ENCODE measurements at places on chromosomes 2 and 18.

GRCh38 chr2:202695166-202695565, 60.4 kb downstream of the FAM117B start:
- no peak for DNase-seq

DNA sequence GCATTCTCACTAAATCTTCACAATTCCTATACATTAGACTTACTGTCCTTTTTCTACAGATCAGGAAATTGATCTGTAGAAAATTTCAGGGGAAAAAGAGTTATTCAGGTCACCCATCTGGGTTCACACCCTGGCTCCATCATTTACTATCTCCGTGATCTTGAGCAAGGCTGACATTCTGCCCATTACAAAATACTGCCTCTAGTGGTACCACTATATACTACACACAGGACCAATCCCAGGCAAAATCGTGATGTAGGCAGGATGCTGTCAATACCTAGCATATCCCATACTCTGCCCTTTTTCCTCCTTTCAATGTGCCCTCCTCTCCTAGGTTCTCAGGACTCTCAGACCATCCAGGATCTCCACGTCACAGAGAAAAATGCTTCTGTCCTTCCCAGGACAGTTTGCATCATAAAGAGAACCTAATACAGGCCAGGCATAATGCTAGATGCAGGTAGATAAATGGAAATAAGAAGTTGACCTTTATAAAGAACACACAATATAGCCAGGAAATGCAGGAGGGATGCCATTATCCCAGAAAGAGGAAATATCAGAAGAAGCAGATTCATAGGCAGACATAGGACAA, 101.9 kb downstream of the CDH20 start:
- DNase-seq: no peak

DNA sequence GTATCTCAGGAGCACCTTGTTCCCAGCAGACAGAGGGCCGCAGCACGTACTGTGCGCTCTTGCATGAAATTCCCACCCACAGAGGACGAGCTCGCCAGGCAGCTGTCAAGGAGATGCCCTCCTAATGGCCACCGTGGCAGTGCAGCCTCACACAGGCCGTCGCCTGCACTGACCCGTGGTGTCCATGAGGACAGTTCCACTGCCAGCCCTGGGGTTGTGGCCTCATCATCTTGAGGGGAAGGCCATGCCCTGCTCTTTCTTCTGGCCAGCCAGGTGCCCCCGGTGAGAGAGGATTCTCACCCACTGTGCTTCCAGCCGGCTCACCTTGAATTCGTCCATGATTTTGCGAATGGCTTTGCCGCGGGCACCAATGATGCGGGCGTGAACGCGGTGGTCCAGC, 42.0 kb downstream of the ANO7 start:
- DNase-seq: no peak

GRCh38 chr2:15606481-15607441, 15.1 kb downstream of the DDX1 start:
- DNase-seq: no peak

DNA sequence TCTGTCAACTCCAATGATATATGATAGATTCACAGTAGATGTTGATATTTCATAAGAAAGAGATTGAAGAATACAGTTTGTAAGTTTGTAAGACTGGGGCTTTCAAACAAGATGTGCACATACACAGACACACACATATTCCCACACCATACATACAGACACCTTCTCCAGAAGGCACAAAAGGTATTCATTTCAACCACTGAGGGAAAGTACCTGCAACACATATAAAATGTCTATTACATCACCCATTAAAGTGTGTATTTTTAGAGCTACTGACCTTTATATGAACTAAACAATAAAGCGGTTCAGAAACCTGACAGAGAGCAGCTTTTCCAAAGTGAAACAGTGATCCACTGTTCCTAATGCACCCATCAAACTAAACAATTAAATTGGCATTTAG, 53.3 kb downstream of the CCDC148 start:
- peak; percentile 20 for DNase-seq

GRCh38 chr2:191115804-191116203, 35.0 kb downstream of the STAT4 start:
- DNase-seq: no peak

DNA sequence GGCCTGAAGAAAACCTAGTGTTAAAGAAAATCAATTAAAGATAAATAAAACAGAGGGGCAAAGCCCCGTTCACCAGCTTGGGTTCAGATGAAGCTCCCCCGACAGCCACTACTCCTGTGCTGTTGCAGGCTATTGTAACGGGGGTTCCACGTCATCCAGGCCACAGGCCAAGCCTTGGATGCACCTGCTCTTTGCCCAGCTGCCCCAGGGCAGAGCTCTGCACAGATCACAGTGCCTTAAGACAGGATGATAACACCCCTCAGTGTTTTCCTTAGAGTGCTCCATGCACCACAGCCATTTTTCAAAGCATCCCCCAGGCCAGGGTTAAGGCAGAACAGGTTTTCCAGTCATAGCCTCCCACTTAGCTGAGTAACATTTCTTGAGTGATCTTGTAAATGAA, 32.0 kb downstream of the FASTKD2 start:
- DNase-seq: no peak

GRCh38 chr2:67650291-67651133, 253.4 kb downstream of the ETAA1 start:
- DNase-seq: no peak

DNA sequence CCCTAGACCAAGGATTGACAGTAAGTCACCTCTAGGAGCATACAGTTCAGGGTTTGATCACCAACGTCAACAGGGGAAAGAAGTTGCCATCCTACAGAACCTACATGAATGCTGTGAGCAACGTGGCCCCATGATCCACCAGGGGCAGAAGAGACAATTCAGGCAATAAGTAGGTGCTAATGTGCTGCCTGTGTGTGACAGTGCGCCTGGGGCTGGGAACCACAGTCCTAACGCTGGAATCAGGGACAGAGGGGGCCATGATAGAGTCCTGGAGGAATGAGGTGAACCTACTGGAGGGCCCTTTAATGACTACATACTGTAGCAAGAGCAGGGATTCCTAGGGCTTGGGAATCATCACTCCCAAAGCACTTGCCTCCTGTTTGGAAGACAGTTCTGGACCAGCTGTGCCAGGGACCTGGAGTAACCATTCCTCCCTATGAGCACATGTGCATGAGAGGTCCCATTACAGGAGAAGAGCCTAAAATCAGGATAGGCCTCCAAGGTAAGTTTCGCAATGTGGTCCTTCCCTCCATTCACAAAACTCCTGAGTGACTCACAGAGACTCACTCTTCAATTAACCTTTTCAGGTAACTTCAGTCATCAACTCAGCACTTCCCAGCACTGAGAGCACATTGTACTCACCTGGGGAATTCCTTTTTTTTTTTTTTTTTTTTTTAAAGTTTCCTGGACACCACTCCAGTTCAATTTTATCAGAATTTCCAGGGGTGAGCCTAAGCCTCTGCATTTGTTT, 214.0 kb downstream of the TMEM163 start:
- no peak for DNase-seq

GRCh38 chr2:199378948-199379650, 78.6 kb downstream of the SATB2 start:
- no peak for DNase-seq

- no peak for DNase-seq
Measured at GRCh38 chr2:95054016-95054415, 28.5 kb downstream of the MAL start.

- no peak for DNase-seq
Measured at GRCh38 chr18:4908328-4908727, 288.7 kb downstream of the AKAIN1 start.

GRCh38 chr2:198055716-198056115, 251.3 kb downstream of the PLCL1 start:
- DNase-seq: no peak

GRCh38 chr2:235026649-235027557, 75.1 kb downstream of the SH3BP4 start:
- DNase-seq: no peak

DNA sequence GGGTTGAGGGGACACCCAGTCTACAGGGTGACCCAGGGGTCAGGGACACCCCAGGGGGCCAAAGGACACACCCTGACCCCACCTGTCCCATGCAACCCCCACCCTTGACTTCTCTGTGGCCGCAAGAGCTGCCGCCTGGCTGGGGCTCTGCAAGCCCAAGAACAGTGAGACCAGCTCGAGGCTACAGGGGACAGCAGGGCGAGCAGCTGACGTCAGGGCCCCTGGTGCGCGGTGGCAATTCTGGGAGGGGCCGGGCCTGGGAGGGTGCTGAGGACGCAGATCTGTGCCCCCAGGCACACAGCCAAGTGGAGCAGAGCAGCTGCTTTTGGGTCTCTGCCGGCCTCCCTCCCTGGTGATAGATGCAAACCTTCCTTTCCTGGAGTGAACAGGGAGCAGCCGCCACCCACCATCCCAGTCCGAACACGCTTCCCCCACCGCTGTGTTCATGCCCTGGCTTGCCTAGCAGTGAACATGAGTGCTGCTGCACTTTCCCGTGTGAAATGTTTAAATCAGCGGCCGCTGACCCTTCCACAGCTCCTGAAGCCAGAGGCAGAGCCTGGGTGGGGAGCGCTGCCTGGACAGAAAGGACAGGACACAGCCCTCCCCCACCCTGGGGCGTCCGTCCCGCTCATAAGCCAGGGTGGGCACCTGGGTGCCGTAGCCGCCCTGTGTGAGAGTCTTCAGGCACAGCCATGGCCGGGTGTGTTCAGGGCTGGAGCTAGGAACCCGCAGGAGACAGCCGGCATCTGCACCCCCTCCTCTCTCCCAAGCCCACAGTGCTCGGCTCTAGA, 46.9 kb downstream of the SLC66A2 start:
- DNase-seq: no peak

DNA sequence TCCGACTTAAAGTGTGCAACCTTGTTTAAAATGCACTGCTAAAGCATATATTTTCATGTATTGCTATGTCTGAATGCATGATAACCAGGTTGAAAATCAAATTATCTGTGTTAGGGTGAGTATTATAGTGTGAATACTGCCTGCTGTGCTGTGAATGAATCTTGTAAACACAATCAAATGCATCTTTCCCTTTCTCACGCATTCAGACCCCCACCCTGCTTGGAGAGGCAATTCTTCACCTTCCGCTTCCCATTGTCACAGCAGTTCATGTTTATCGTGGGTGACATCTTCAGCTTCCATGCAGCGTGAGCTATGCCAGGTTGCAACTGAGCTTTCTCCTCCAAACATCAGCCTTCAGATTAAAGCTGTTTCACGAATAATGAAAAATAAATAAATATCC, 418.0 kb downstream of the MEIS1 start:
- no peak for DNase-seq

DNA sequence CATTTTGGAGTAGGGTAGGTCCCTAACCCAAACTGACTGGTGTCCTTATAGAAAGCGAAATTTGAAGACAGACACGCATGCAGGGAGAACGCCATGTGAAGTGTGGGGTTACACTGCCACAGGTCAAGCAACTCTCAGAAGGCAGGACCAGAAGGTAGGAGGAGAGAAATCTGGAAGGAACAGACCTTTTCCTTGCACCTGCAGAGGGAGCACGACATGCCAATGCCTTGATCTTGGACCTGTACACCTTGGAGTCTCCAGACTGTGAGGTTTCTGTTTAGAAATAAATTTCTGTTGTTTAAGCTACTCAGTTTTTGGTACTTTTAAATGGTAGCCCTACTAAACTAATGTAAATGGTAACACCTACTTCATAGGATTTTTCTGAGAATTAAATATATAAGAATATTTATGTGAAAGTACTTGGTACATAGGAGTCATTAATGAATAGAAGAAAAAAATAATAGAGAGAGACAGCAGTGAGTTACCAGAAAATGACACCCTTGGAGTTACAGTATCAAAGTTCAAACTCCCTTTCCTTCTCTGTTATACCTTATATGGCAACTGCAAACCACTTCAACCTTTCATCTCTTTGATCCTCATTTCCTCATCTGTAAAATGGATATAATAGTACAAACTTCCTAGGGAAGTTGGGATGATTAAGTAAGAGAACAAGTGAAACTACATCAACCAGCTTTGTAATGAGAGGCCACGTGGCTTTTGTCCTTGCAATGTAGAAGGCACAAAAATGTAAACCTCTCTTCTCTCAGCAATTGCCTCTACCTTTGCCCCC, 184.9 kb upstream of the PARD3B start:
- no peak for DNase-seq

GRCh38 chr18:13565228-13565627, 161.1 kb downstream of the FAM210A start:
- no peak for DNase-seq

- DNase-seq: no peak
Measured at GRCh38 chr2:188569431-188570165, 277.9 kb downstream of the GULP1 start.

- no peak for DNase-seq
Measured at GRCh38 chr2:8538931-8539621, 142.8 kb upstream of the ID2 start.

- DNase-seq: no peak
Measured at GRCh38 chr18:63317556-63317946, 2.0 kb downstream of the BCL2 start.

DNA sequence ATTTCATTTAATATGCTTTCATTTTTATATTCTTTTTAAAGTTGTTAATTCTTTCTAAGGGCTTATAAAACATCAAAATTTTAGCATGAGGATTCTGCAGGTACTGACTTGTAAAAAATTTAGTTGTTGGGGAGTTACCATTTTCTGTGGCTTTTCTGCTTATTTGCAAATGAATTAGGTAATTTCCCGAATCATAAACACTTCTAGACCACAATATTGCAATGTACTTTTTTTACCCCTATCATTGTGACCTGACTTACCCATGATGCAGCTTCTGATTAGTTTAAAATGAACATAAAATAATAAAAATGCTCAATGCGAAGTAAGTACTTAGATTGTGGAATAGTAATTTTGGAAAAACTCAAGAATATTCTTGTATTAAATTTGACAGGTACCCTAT, 11.4 kb downstream of the ARL6IP6 start:
- no peak for DNase-seq

- peak; percentile 36 for DNase-seq
Measured at GRCh38 chr18:21179590-21180220, 62.3 kb upstream of the GREB1L start.

DNA sequence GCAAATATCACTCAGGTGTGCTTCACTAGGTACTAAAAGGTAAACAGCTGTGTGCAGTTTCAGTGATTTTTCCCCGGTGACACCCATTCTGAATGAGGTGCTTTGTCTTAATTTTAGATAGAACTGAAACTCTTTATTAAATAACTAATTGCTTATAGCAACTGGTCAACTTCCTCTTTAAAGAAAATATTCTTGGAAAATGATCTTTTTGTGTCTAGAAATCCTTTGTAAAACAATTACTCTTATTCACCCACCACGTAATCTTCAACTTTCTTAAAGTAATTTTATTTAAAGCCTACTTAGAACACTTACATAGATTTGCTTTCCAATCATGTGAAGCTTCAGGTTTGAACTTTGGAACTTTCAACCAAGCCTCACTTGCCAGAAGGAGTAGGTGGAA, 57.9 kb upstream of the RMDN2 start:
- DNase-seq: no peak

- no peak for DNase-seq
Measured at GRCh38 chr2:120884472-120885290, 149.0 kb downstream of the GLI2 start.

- DNase-seq: no peak
Measured at GRCh38 chr2:39413063-39413737, 23.9 kb downstream of the MAP4K3 start.

All from GM06990 (cell line).